HEK293T (cell line): ENCODE measurements at places on chromosomes 1 and 21.
A peak's percentile ranks its signal among the peaks of the same experiment; 100 is the strongest.

DNA sequence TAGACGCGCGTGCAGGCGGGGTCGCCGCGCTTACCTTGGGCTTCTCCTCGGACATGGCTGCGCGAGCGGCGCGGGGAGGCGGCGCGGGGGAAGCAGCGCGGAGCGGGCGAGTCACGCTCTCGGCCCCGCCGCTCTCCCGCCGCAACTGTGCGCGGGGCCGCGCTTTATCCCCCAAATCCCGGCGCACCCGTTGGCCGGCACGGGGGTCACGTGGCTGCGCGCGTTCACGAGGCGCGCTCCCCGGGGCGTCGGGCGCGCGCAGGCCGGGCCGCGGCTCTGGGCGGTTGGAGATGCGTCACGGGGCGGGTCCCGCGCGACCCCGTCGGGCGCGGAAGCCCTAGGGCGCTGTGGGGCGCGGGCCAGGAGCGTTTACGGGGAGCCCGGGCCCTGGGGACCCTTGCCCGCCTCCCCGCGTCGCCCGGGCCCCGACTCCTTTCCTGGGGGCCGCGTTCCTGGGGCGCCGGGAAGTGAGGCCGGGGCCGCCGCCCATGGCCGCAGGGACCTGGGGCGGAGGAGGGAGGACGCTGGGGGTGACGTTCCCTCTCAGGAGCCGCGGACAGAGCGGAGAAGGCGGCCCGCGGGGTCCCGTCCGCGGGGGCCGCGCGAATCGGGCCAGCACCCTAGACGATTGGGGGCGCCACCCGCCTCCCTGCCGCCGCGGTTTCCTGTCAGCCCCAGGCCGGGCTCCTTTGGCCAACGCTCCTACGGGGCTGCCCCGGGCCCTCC is at the start of gene SUMO3:
SUMO3 (minus strand) TSS at position 149 of the 726 bp plus-strand sequence; CDS start at position 55, 94 bp downstream.
- DNase-seq, result peak; percentile 92

- DNase-seq, result peak; percentile 44
These were observed 7.1 kb downstream of the TCP10L start for GRCh38 chr21:32578107-32578691.

GRCh38 chr1:221891708-221892107 is 149.8 kb upstream of the DUSP10 start:
- DNase-seq, result no peak

GRCh38 chr1:33446590-33446989 is 15.7 kb upstream of the PHC2 start:
- DNase-seq, result no peak

DNA sequence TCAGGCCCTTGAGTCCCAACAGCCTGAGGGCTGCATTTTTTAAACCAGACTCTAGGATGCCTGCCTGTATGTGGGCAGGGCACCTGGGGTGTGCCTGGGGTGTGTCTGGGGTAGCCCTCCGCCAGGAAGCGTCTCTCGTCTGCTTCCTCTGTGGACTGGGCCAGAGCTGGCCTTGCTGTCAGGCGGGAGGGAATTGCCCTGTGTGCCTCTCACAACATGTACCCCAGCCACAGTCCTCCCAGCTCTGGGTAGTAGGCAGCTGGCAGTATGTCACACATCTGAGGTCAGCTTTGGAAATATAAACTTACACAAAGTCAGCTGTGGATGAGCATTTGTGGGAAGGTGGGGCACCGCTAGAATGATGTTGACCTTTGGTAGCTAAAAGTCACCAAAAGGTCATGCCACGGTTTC is 13.0 kb downstream of the TRAF5 start:
- no peak for DNase-seq

DNA sequence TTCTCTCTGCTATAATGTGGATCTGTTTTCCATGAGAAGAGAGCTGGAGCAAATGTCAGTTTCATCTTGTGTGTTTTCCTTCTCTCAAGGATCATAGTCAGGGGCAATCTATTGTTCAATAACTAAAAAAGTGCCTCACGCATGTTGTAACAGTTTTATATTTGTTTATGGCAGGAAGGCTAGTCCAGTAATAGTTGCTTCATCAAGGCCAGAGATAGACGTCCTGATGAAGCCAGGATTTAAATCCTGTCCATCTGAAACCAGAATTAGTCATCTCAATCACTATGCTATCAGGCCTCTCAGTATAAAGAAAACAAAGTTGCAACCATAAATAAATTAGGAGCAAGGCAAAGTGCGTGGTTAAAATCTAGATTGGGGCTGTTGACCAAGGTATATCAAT is 30.2 kb upstream of the DUSP10 start:
- no peak for DNase-seq

DNA sequence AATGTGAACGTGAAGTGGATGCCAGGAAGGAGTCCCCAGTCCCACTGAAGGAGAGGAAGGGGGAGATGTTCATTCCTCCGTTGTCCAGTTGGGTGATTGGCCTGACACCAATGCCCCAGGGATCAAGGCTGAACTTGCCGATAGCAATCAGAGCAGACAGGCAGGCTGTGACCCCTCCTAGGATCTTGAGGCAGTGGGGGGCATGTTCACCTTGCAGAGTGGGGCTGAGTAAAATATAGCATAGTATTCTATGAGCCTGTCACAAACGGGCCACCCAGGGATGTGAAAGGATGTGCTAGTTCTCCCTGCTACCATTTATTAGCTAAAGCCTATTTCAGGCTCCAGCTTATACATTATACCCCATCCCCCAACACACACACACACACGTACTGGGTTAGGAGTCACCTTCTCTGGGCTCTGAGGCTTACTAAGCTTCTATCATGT is 80.7 kb upstream of the CD34 start:
- DNase-seq, result no peak

DNA sequence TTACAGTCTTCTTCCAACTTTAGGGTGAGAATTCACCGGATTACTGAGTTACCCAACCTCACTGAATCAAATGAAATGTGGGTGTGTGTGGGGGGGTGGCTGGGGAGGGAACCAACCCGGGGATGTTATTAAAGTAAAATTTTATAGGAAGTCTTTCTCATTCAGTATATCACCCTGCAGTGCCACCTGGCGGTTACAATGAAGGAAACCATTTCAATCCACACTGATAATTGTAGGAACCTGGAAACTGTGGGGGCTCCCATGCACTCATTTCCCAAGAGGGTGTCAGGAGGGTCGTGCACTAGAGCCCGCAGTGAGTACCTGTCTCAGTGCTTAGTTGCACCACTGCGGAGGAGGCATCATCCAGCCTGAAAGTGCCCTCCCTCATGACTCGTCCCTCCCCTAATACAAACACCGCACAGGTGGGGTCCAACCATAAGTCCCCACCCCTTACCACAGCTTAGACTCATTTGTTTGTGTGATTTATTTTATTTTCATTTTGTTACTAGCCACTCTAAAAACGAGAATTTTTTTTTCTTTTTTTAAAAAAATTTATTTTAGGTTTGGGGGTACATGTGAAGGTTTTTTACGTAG is 29.1 kb upstream of the IGSF5 start:
- peak; percentile 48 for DNase-seq

- DNase-seq, result no peak
These were observed 57.1 kb downstream of the RNF187 start for GRCh38 chr1:228544021-228544850.
